ENCODE measurements at places on chromosomes 11 and 22.
A peak's percentile ranks its signal among the peaks of the same experiment; 100 is the strongest.

DNA sequence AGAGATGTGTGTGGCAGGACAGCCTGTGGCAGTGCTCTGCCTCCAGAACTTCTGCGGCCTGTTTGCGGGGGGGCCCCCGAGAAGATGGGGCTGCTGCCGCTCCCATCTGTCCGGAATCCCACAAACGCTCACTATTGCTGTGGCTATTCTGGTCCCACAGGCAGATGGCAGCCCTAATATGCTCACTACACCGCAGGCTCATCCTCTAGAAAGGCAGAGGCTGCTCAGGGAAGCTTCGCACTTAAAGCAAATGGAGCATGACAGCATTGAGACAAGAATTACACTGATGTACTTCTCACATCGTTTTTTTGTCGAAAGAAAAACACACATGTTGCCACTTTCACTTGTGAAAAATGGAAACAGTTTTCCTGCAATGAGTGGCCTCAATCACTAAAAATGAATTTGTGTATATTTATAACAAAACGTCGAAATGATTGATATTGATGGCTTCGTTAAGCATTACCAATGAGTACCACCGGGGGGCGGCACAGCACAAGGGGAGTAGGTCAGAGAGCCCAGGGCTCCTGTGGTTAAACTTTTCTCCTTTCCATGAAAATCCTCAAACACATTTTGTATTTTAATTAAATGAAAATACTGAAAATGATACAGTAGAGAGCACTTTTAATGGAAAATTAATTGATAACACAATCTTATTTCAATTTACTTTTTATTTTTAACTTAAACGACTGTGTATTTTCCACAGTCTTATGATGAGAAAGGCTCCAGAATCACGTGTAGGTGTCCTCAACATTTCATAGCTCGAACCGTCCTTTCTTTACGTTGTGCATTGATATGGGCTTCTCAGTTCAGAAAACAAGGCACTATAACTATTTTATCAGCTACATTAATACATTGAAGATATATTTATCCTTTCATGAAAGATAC is 69.1 kb downstream of the CTTN start:
- DNase-seq = peak; percentile 77

DNA sequence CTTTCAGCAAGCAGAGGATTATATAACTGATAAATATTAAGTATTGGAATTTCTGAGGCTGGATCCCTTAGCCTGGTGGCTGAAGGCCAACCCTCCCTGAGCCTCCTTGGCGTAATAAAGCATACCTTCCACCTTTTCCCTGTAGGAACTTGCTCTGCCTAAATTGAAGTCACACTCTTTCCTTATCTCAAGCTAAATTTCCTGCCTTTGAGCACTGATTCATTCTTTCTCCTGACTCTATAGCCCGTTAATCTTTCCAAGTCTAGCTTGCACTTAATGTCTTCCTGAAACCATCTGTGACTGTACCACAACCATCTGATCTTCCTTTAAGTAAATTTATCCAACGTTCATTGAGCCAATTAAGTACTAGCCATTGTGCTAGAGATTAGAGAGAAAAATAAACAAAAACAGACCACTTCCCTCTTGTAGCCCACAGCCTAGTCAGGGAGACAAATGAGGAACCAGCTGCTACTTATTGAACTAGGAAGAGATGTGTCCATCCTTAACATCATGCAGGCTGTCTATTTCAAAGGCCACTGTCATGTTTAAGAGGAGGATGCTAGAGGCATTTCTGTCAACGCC is 62.9 kb downstream of the GRK3 start:
- DNase-seq = no peak

- peak; percentile 79 for DNase-seq
Observed at GRCh38 chr22:36986242-36986821, 32.9 kb downstream of the TST start.

- no peak for DNase-seq
Observed at GRCh38 chr11:120637131-120637530, 125.6 kb downstream of the GRIK4 start.

GRCh38 chr22:45441138-45441537 is 27.6 kb downstream of the RIBC2 start:
- DNase-seq = peak; percentile 59

DNA sequence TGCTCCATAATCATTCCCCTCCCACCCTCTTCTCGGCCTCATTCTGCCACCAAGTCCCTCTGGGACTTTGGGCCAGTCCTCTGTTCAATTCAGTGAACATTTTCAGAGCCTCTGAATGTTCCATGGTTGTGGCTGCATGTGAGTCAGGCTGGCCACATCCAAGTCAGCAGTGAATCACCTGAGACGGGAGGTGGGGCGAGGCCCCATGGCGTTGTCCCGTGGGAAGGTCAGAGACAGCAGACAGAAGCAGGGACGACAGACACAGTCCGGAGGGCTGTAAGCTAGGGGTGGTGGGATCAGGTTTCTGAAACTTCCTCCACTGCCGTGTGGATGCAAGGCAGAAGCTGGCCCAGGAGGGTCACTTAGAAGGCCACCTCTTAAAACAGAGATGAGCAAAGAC is 324.8 kb downstream of the MN1 start:
- DNase-seq = no peak

DNA sequence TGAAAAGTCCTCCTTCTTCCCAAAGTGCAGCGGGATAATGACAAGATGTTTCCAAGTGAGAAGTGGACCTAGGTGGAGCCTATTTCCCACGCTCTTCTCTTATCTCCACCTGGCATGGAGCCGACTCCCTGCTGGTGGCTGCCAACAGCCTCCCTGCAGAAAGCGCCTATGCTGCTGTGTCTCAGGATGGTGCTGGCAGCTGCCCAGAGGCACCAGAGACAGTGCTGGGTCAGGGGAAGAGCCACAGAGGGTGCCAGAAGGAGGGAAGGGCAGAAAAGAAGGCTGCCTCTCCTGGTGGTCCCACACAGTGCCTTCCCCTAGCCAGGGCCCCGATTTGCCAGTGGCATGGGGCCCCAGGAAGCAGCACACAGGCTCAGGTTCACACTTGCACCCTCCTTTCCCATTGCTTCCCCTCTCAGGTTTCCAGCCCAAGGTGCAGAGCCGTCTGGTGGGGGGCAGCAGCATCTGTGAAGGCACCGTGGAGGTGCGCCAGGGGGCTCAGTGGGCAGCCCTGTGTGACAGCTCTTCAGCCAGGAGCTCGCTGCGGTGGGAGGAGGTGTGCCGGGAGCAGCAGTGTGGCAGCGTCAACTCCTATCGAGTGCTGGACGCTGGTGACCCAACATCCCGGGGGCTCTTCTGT is 19.0 kb downstream of the CD5 start:
- DNase-seq = no peak

Data from activated naive CD4-positive, alpha-beta T cell treated with anti-CD3 and anti-CD28 coated beads for 36 hours (primary cell).